ENCODE measurements at places on chromosomes 11 and 22.

GRCh38 chr11:110335358-110335757, 38.9 kb upstream of the RDX start:
- H3K4me3 ChIP-seq = no peak overlapping the region
- peaks cover 38% of the 10 kb centered on the region for H3K36me3 ChIP-seq
- H3K4me1 ChIP-seq = peaks cover 34% of the 10 kb centered on the region
- no peaks in the 10 kb centered on the region for H3K27me3 ChIP-seq

- H3K4me1 ChIP-seq = peaks cover 12% of the 10 kb centered on the region
- DNase-seq = no peak
- H3K4me3 ChIP-seq = no peak overlapping the region
- no peak overlapping the region for H3K27ac ChIP-seq
- H3K27me3 ChIP-seq = peaks cover 52% of the 10 kb centered on the region
Observed at GRCh38 chr11:112965656-112966055, 4.4 kb downstream of the NCAM1 start.

DNA sequence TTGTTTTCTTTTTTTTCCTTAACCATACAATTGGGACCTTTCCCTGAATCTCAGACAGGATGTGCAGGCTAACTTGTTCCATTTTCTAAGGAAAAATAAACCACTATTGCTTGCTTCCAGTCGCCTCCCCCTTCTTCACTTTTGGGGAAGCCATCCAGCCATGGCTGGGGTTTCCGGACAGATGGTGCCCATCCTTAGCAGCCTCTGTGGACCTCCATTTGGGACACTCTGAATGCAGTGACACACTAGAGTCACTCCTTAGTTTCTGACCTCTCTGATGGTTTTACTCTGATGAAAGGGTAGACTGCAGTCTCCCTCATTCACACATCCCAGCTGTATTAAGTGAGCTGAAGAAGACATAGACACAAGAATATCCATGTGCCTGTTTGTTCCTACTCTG, 147.3 kb downstream of the COMMD9 start:
- no peaks in the 10 kb centered on the region for H3K4me1 ChIP-seq
- no peak for DNase-seq
- H3K36me3 ChIP-seq = no peaks in the 10 kb centered on the region
- H3K4me3 ChIP-seq = no peak overlapping the region
- no peak overlapping the region for H3K27ac ChIP-seq

GRCh38 chr22:40525250-40525884, 111.2 kb downstream of the MRTFA start:
- no peaks in the 10 kb centered on the region for H3K27me3 ChIP-seq
- peaks cover 13% of the 10 kb centered on the region for H3K36me3 ChIP-seq
- peak; percentile 51 for DNase-seq
- no peak overlapping the region for H3K27ac ChIP-seq

DNA sequence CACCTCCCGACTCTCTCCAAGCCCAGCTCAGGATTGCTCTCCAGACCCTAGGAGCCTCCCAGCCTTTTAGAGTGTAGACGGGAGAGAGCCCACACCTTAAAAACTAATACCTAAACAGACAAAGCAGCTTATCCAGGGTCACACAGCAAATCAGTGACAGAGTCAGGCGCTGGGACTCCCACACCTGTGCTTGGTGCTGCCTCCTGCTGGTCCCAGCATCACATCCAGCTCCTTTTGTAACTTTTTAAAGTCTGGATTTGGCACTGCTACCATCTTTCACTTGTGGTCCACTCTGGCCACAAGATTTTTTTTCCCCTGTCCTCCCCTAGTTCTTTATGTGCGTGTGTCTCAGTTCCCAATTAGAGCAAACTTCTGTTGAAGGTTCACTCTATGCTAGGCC, 4.7 kb downstream of the ANO1 start:
- no peaks in the 10 kb centered on the region for H3K4me1 ChIP-seq
- DNase-seq = no peak
- H3K4me3 ChIP-seq = no peak overlapping the region
- no peaks in the 10 kb centered on the region for H3K36me3 ChIP-seq
